ENCODE measurements at places on chromosomes 3 and 15.

DNA sequence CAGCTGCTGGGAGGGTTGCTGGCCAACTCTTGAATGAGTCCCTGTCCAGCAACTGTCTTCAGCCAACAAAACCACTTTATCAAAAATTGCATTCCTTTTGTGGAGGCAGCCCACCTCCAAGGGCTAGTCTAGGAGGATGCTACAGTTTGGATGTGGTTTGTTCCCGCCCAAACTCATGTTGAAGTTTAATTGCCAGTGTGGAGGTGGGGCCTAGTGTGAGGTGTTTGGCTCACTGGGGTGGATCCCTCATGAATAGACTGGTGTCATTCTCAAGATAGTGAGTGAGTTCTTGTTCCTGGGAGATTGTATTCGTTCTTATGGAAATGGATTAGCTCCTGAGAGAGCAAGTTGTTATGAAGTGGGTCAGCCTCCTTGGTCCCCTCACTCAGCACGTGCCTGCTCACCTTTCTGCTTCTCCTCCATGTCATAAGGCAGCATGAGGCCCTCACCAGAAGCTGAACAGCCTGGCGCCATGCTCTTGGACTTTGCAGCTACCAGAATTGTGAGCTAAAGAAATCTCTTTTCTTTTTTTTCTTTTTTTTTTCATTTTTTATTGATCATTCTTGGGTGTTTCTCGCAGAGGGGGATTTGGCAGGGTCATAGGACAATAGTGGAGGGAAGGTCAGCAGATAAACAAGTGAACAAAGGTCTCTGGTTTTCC, 4.2 kb upstream of the RFC4 start:
- DNase-seq, result no peak

DNA sequence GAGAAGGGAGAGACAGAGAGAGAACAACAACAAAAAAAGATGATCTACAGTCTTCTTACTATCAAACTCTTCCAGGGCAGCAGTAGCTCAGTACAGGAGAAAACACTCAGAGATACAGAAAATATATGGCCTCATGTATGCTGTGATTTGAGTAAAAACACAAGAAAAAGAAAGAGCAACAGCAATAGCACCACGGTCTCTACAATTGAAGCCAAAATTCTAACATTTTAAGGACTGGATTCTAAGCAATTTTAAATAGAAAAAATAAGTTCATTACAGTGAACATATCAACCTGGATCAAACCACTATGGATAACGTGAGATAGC, 43.5 kb upstream of the ALCAM start:
- DNase-seq, result no peak

DNA sequence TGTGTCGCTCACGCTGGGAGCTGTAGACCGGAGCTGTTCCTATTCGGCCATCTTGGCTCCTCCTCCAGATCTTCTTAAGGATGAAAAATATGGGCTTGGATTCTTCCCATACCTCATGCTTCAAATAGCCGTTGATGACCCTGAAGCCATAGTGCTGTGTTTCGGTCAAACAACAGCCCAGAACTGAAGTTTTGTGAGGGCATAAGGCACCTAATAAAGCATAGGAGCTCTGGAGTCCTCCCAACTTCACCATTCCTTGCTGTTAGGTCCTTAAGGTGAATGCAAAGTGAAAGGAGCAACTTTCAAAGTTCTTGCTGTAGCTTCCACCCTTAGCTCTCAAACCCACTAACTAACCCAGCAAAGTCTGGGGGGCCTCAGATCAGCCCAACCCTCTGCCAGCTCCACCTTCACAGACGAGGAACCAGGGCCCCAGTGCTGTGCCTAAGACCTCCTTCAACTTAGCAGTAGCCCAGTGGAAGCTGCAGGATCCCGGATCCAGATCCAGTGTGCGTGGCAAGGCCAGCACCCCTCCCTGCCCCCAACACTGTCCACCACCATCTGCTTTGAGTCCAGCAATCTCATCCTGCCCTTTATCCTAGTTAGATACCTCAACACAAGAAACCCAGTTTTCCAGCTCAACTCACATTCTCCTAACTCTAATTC, at the start of gene GRK7:
Gene GRK7 (plus strand): TSS at position 321 of the 663 bp plus-strand sequence. CDS start 14,877 bp downstream, outside the sequence.
- DNase-seq, result no peak

DNA sequence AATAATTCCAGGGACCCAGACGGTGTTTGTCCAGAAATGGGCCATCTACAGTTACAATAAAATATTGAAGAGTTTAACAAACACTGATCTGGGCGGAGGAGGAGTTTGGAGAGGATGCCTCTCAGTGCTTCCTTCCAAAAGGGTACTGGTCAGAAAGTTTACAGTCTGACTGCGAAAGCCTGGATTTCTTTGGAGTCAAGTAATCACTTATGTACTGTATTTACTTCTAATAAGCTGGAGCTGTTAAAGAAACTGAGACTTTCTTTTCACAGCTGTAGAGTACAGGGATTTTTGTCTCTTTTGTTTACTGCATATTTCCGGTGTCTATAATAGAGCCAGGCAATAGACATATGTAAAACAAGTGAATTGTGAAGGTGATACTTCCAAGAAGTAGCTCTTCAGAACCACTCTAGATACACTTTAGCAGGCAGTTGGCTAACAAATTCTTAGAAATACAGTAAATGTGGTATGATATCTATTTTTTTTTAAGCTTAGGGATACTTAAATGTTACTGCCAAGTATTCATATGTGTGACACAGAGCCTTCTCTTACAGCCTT, 22.1 kb upstream of the NEO1 start:
- DNase-seq, result no peak

DNA sequence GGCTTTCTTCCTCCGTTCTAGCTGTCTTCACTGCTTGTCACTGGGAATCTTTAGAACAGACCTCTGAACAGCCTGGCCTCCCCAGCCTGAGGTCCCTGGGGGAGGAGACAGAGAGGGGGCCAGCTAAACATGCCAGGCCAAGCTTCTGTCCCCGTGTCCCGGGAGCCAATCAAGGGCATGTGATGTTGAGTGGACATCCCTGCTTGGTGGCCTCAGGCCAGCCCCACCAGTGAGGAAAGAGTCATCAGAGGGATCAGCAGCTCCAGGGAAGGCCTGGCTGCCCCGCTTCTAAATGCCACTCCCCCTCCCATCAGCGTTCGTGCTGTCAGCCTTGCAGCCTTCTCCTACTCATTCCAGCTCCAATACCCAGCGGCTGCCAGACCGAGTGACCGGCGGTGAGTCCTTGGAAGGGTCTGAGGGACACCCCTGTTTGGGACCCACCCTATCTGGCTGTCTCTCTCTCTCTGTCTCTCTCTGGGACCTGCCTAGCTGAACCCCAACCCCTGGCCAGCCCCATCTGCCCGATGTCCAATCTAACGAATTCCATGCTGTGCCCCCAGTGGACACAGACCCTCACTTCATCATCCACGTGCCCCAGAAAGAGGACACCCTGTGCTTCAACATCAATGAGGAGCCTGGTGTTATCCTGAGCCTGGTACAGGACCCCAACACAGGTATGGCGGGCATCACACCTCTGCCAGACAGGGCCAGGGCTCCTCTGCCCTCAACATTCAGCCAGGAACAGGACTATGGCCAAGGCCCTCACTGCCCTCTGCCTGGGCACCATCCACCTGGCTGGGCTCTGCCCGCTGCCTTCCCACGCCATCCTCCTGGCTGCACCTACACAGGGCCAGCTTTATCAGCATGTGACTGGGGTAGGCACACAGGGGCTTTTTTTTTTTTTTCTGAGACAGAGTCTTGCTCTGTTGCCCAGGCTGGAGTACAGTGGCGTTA, 6.6 kb upstream of the ITIH3 start:
- no peak for DNase-seq

DNA sequence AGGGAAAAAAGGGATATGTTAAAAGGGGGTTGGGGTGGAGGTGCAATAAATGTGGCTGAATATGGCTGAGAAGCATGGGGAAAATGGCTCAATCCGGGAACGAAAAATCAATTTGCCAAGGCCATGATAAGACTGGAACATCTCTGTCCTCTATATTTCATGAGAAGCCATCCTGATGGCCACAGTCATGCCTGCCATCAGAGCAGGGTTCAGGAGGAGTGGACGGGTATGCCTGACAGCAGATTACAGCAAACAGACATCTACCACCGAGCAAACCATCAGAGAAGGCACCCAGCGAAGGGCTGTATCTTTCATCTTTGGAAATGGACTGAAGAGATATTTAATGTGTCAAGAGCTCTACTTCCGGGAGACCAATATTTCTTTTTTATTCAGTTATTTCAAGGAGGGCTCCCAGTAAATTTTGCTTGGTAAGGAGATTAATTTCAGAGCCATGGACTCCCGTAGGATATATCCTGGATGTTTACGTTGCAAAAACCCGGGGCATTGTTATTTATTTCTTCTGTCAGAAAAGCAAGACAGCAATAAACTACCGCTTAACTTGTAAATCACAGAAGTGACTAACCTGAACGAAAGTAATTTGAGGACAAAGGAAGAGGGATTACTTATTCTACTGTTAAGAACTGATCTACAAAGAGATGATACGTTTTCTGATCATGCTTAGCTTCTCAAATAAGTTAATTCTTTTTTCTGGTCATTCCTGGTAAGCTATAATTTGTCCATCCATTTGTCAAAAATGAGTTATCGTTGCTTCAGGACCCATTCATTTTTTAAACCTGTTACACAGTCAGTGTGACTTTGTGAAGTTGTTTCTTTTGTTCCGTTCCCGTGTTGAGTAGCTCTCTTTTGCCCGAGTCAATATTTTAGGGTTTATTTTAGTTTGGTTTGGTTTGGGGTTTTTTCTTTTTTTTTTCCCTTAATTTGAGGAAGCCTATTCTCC, 80.6 kb upstream of the CHD2 start:
- DNase-seq, result no peak

- no peak for DNase-seq
Measured at GRCh38 chr3:188421151-188421821, 267.3 kb downstream of the LPP start.

GRCh38 chr3:41148901-41149300, 50.4 kb upstream of the CTNNB1 start:
- no peak for DNase-seq

GRCh38 chr15:60419753-60420152, 22.0 kb upstream of the ANXA2 start:
- no peak for DNase-seq

GRCh38 chr3:55252921-55253320, 234.2 kb downstream of the WNT5A start:
- DNase-seq, result no peak

DNA sequence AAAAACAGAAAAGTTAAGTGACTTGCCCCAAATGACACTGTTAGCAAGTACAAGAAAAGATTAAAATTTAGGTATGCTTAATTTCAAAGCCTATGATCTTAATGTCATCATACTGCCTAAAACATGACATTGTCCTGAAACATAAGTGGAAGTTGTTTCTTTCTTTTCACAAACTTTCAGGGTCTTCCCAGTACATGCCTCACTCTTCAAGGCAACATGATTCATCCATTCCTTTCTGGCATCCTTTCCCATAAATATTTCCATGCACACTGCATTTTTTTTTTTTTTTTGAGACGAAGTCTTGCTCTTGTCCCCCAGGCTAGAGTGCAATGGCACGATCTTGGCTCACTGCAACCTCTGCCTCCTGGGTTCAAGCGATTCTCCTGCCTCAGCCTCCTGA, 42.5 kb upstream of the KPNA4 start:
- DNase-seq, result no peak

DNA sequence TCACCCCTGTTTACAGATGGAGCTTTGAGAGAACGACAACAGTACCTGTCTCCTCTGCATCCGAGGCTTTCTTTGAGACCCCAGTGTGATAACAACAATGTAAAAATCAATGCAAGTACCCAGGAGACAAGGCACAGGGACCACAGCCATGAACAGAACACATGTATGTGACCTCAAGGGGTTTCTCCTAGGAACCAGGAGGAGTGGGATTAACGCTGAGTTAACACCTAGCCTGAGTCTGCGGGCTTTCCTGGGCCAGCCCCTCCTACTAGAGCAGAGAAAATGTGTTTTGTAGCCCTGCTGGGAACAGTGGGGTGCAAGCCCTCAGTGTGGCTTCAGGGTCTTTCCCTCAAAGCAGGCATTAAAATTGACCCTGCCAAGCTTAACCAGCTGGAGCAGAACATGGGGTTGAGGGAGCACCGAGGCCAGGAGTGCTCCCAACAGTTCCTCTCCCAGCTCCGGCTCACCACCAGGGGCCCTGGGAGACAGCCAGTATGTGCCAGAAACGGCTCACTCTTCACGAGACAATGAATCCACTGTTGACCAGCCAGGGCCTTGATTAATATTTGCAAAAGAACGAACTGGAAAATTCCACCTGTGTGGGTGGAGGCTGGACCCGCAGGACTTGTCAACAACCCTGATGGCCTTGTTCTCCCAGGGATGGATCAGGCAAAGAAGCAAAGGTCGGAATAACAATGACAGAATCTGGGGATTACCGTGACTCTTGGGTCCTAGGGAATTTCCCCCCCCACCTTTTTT, 3.6 kb downstream of the CHDH start:
- DNase-seq, result no peak

- no peak for DNase-seq
Measured at GRCh38 chr15:82907350-82907749, 45.2 kb downstream of the HOMER2 start.

GRCh38 chr3:160210341-160210740, 14.9 kb upstream of the C3orf80 start:
- DNase-seq, result no peak

DNA sequence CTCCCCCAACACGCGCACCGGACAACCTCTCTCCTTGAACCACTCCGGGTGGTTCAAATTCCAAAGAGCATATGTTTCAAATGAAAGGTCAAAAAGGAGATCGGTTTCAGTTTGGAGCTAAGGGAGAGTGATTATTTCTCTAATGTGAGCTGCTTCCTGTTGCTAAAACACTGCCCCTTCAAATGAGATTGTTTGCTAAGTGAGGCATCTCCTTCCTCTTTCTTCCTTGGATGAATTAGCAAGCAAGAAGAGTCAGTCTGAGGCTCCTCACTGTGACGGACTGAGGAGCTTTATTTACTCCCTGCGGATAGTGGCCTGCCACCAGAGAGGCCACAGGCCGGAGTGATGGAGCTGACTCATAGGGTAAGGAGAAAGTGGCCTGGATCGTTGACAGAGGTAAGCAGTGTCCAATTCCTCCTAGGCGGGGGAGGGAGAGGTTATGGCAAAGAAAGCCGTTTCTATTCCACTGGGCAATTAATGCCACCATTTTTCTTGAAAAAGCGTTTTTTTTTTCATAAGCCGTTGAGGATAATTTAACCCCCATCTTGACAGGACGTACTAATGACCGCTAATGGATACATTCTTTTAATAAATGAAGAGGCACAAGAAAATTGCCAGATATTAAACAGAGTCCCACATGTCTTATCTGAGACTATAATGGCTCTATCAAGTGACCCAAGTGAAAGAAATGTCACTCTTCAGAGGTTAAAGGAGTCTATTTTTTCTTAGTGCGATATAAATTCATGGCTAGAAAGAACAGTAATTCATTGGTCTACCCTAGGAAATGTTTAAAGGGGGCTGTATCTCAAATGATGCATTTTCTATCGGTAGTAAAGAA, 167.0 kb upstream of the ANKRD28 start:
- no peak for DNase-seq

- DNase-seq, result no peak
Measured at GRCh38 chr15:78981532-78982313, 36.9 kb upstream of the CTSH start.

- DNase-seq, result no peak
Measured at GRCh38 chr3:56118968-56119367, 349.3 kb downstream of the ERC2 start.

Data from effector memory CD8-positive, alpha-beta T cell (primary cell).